Activated CD4-positive, alpha-beta T cell treated with anti-CD3 and anti-CD28 coated beads, Interleukin-2, amount 10 ng/mL, durations not matched to agents 7 days and 5 days (primary cell): ENCODE measurements at places on chromosomes 16 and 17.
A peak's percentile ranks its signal among the peaks of the same experiment; 100 is the strongest.

GRCh38 chr17:28327031-28327607 lies 8.1 kb downstream of the TMEM97 start:
- no peak for DNase-seq

GRCh38 chr17:56031636-56032035 lies 121.6 kb upstream of the ANKFN1 start:
- no peak for DNase-seq

- DNase-seq = no peak
These were observed 4.9 kb downstream of the ACADVL start for GRCh38 chr17:7224661-7225111.

DNA sequence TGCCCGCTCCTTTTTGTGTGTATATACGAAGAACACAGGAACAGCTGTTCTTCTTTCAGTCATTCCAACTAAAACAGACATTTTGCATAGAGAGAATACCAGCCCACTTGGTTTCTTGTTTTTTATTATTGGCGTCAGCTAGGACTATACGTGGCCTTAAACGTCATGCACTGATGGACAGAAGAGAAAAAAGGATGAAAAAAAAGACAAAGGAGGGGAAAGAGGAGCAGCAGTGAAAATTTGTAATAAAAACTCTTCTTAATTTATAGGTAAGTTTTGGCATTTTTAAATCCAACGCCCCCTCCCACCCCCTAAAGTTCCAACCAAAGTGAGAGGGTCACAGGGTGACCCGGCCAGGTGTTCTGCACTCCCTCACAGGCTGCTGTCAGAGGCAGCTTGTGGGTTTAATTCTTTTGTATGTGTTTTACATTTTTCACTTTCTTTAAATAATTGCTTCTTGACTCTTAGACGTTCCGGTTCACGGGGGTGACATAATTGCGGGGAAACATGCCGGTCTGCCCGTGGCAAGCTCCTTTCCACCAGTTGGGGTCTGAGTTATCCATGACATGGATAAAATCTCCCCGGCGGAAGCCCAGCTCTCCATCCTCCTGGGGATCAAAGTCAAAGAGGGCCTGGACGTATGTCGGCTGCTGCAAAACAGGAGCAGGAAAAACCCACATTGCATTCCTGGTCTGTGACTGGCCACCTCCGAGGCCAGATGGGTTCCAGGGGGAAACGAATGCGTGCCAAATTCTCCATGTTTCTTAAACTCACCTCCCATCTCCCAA lies 30.9 kb upstream of the SLC25A19 start:
- no peak for DNase-seq

DNA sequence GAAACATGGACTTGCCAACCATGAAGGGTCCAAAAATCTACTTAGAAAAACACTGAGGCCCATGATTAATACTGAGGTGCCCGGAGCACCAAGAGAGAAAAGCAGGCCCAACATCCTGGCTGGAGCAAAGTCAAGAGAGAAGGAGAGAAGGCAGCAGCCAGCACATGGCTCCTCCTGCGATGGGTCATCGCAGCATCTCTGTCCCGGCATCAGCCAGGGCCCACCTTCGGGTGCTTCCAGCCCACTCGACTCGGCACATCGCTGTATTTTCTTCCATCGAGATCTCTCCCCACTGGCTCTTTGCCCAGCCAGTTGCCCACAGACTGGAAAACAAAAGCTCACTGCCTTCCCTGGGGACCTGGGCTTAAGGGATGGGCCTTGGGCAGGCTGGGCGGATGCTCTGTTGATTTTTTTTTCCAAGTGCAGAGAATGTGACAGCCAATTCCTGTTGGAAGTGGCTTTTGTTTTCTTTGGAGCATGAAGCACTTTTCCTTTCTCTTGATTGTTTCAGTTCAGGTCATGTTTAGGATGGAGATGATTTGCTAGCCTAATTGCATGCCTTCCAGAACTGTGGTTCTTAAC lies 58.1 kb downstream of the CYB5B start:
- no peak for DNase-seq

- DNase-seq = no peak
These were observed 70.4 kb downstream of the ZDHHC7 start for GRCh38 chr16:84940670-84941551.

DNA sequence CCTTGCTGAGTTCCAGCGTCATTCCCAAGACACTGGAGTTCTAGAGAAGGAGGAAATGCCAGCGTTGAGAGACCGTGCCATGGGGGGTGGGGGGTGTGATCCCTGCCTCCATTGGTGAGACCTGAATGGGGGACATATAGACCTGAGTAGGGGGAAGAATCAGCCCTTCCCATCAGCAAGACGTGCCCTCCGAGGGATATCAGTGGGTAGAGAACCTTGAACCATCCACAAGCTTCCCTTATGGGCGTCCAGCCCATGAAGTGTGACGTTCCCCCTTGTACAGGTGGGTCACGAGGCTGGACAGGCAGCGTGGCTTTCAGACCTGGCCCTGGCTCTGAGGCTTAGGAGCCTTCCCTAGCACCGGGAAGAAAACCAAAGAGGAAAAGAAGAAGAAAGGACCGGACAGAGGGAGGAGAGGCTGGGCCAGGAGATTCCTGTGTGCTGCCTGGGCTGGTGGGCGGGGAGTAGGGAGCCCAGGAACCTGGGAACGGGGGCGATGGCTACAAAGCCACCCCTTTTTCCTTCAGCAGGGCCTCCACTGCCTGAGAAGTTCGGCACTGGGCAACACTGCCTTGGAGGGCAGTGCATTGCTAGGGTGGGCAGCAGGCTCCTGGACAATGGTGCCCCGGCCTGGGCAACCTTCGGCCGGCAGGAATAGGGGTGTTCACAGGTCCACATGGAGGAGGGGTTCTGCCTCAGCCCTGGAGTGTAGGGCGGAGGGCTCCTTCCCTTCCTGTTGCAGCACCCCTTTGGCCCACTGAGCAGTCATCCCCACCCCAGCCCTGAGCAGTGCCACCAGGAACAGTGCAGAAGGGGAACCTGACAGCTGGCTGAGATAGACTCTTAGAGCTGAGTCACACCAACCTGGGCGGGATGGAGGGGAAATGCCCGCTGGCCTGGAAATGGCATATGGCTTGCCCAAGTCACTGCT lies 7.2 kb downstream of the RAB11FIP4 start:
- DNase-seq = no peak

DNA sequence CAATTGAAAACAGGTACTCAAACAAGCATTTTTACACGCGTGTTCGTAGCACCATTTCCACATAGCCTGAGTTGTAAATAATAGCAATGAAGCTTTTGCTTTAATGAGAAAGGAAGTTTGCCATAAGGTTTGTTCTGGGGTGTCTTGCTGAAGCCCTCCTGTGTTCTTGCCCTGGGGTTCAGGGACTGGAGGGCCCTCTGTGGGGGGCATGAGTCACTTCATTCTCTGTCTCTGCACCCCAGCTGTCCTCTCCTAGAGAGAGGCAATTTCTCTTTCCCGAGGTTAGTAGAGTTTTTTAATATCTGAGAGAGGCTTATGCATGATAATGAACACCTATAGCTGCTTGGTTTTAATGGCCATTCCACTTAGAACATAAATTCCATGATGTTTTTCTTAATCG lies 9.6 kb downstream of the AFMID start:
- no peak for DNase-seq

DNA sequence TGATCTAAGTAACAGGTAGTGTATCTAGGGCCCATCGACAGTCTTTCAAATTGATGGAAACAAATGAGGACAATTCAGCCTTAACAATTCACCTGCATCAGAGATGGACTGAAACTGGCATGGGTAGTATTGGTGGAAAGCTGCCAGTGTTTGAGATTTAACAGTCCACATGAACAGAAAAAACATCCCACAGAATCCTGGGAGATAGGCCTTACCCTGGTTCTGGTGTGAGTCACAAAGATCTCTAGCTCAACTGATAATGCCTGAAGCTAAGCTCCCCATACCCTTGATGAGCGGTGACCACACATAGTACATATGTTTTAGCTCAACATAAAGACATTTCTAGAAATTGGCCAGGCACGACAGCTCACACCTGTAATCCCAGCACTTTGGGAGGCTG lies 21.9 kb downstream of the CRK start:
- no peak for DNase-seq

DNA sequence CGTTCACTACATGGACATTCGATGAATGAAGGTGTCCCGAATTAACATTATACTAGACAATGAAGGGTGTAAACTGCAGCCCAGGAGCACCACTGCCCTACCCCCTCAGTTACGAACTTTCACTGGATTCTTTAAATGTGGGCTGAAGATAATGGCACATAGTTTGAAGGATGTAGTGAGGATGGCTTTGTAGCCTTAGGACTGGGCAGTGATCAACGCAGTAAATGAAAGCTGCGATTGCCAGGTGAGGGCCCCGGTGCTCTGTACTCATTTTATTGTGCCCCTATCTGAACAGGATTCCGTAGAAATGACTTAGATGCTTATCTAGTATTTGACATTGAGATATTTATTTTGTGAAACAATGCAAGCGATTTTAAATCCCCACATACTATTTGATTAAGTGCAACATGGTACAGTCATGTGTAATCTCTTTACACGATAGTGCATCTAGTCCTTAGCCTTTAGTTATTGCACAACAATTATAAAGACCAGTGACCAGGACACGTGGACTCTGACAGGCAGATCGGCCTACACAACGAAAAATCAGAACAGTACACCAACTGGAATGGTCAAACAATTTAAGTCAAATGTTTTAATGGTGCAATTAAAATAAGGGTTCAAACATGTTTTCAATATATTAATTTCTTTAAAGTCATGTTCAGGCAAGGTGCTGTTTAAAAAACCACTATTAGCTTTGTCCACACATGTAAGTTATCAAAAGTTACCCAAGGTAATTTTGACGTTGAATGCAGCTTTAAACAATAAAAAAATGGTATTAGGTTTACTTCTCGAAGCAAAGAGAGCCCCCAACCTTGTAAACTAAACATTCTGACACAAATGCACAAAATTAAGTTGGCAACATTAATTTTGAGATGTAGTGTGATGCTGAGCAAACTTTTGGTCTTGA lies 17.4 kb upstream of the ERN1 start:
- DNase-seq = no peak

DNA sequence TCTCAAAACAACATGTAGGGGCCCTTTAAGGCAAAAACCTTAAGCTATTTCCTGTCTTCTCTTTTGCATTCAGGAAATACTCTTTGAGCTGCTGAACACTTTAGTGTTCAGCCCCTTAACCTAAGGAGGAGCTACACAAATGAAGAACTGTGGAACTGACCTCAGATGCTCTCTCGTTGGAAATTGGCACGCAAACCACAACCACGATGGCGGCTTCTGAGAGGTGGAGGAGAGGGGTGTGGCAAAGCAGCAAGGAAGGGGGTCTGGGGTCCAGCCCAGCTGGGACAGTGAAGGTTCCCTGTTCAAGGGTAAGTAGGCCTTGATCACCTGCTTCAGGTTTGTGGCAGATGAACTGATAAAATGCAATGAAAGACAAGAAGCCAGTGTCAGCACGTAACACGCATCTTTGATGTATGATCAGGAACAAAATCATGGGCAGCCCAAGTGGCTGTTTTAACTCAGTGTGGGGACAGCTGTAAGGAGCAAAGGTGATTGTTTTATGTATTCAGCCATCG lies 291.6 kb upstream of the TNRC6C start:
- DNase-seq = peak; percentile 93

GRCh38 chr17:75641343-75641742 lies 8.1 kb downstream of the SMIM5 start:
- no peak for DNase-seq

DNA sequence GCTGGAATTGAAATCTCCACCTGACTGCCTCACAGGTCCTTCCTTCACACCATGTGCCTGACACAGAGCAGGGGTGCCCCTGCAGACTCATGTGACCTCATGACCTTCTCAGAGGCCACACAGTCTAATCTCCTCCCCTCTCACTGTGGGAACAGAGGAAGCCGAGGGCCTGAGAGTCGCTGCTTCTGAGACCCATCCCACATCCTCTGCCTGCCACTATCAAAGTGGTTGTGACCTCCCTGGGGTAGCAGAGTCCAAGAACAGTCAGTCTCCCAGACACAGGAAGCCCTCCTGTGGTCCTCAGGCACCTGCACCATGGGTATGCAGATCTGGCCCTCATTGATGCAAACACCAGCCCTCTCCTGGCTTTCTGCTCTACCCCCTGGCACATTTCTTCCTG lies 78.5 kb downstream of the RAB11FIP4 start:
- DNase-seq = no peak

DNA sequence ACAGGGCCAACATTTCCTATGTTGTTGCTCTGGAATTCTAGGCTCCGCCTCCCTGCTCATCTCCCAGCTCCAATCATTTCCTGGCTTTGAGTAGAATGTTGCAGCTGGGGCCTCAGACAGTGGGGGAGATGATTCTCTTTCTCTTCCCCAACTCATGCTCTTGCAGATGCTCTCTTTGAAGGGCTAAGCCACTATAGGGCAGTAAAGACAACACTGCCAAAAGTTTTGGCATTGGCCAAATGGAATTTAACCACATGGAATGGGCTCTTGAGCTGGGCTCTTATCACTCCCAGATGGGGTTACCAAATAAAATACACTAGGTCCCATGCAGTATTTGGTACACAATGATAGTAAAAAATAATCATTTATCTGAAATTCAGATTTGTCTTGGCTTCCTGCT lies 19.6 kb upstream of the EFCAB13 start:
- no peak for DNase-seq

- DNase-seq = no peak
These were observed 7.9 kb downstream of the ZNF598 start for GRCh38 chr16:2001456-2002355.

GRCh38 chr17:4229627-4230541 lies 33.9 kb downstream of the ANKFY1 start:
- DNase-seq = no peak

DNA sequence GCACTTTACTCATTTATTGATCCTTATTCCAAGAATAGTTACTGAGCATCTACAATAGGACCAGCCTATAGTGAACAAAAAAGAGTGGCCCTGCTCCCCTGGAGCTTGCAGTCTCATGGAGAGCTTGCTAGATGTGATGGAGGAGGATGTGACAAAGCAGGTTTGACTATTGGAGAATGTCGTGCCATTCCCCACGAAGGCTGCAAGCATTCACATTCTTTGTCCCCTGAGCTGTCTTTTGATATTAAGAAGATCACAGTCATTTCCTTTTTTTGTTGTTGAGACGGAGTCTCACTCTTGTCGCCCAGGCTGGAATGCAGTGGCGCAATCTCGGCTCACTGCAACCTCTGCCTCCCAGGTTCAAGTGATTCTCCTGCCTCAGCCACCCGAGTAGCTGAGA lies 115.0 kb upstream of the ADAMTS18 start:
- no peak for DNase-seq

- no peak for DNase-seq
These were observed 18.1 kb downstream of the SLC13A5 start for GRCh38 chr17:6695051-6695450.

DNA sequence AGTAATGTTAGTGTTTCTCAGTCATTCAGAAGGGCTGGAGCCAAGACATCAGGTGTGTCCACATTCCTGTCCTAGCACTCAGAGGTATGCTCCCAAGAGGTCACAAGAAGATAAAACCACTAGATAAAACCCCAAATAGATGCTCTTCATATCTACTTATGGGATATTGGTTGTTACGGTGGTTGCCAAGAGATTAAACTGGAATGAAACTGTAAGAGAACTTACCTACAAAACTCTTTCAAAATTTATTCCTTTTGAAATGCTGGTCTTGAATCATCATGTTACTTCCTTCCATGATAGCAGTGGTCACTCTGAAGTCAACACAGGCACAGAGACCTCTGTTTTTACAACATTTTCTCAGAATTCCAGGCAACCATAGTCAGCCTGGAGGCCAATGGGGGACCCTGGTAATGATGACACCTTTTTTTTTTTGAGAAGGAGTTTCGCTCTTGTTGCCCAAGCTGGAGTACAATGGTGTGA lies 122.4 kb upstream of the WSCD1 start:
- no peak for DNase-seq

- DNase-seq = no peak
These were observed 29.4 kb downstream of the COG7 start for GRCh38 chr16:23423496-23424049.

- peak; percentile 56 for DNase-seq
These were observed 64.2 kb downstream of the SPECC1 start for GRCh38 chr17:20073055-20073979.
